ENCODE measurements at places on chromosomes 12 and 14.
A peak's percentile ranks its signal among the peaks of the same experiment; 100 is the strongest.

DNA sequence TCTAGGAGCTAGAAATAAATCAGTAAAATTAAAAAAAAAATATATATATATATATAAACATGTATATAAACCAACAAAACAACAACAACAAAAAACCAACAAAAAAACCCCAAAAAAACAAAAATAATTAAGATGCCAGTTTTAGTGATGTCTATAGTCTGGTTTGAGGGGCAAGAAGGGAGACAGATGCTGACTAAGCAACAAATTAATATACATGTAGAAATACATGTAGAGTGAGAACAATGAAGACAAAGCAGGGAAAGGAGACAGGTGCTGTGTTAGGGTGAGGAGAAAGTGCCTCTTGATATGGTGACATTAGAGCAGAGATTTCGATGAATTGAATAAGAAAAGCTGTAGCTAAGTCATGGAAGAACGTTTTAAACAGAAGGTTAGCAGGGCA, 477.9 kb downstream of the APAF1 start:
- DNase-seq: no peak

DNA sequence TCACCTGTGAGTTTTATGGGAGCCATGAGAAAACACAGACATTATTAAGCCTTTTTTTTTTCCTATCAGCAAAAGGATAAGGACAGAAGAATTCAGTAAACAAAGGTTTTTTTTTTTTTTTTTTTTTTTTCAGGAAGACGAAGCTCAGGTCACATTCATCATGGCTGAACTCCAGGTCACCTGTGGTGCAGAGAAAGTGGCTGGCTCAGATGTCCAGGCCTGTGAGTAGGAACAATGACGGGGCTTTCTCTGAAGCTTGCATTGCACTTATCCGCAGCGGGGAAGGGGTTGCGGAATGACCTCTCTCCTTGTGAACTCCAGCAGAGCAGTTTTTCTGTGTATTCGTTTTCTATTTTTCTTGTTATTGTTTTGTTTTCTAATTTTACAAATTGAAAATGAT, 759.6 kb upstream of the TMEM132C start:
- DNase-seq: no peak

DNA sequence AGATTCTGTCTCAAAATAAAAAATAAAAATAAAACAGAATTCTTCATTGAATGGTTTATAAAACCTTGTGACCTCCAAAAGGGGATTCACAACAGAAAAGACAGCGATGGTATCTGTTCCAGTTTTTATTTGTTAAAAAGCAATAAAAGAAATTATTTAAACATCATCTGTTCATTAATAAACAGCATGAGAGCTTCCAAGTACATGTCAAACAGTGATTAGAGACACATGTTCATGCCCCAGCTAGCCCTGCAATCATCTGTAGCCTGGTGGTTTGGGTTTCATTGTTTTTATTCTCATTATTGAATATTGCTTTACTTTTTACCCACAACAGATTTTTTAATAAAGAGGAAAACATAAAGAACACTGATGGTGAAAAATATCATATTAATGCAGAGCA, 173.3 kb downstream of the ANO2 start:
- DNase-seq: no peak

DNA sequence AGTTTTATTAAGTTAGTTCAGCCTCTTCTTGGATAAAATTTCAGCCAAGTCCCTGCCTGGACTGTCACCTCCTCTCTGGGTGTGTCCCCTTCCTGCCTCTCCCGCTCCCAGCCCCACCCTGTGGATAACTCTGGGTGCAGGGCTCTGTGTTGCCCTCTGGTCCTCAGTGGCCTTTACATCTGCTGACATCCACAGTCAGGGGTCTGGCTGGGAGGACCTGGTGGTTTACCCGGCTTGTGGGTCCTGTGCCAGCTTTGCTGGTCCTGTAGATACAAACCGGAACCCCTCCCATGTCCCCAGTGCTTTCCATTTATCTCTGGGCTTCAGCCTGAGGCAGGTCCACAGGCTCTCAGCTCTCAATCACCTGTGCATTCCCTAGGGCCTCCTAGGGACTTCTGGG, 28.9 kb upstream of the PLEKHG3 start:
- no peak for DNase-seq

DNA sequence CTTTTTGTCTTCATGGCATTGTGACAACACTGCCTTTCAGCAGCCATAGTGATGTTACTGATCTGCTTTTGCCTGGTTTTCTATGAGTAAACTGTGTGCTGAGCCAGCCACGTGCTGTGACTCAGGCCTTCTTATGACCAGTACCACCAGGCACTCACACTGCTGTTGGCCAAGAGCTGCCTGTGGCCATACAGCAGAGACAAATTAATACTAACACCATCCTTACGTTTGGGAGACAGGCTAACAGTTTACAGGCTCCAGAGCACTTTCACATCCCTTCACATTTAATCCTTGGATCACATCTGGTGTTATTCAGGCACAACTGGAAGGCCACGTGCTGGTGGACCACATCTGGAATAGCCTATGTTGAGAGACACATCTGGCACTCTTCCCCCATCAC, 377.9 kb downstream of the CCDC91 start:
- DNase-seq: peak; percentile 65

GRCh38 chr14:95460647-95461478, 55.6 kb downstream of the SYNE3 start:
- DNase-seq: no peak
